ENCODE measurements at places on chromosomes 12 and 14.

DNA sequence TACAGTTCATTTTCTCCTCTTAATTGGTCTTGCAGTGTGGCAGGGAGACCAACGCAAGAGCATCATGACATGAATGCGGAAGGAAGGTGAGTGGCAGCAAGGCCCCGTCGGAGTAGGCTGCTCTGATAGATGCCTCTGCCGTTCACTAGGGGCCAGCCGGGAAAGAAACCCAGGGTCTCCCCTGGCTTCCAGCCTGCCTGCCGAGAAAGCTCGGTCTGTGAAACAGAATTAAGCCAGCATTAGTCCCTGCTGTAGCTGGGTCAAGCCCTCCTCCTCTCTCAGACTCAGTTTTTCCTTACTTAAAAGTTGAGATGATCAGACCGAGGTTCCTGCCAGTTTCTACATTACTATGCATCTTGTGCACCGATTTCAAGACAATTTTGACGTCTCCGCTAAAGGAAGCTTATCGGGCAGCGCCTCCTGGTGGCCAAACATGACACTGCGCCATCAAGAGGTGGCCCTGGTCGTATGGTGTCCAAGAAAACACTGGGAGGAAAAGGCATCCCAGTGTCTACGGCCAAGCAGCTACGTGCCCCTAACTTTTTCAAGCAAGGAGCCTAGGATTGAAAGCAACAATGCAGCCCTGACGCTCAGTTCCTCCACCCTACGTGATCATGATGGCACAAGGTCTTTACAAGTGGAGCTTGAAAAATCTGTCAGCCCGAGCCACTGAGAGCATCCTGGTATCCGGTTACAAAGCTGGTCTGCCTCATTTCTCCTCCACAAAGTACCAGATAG is 131.6 kb downstream of the KSR2 start:
- peak; percentile 60 for DNase-seq

DNA sequence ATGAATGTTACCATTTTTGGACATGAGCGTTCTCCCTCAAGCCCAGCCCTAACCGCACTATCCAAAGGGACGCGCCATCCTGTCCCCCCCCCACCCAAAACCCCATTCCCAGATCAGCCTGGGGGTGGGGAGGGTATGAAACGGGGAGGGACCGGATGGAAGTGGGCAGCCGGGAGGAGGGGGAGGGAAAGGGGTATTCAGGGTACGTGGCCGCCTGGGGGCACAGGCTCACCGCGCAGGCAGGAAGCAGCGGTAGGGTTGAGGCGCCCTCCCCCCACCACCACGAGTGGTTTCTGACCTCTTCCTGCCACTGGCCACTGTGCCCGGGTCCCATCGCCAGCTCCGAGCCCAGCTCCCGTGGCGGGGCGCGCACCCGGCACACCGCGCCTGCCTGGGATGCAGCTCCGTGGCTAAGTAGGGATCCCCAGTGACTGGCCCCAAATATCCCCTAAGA is 1.4 kb downstream of the ACTN1 start:
- DNase-seq: peak; percentile 62

DNA sequence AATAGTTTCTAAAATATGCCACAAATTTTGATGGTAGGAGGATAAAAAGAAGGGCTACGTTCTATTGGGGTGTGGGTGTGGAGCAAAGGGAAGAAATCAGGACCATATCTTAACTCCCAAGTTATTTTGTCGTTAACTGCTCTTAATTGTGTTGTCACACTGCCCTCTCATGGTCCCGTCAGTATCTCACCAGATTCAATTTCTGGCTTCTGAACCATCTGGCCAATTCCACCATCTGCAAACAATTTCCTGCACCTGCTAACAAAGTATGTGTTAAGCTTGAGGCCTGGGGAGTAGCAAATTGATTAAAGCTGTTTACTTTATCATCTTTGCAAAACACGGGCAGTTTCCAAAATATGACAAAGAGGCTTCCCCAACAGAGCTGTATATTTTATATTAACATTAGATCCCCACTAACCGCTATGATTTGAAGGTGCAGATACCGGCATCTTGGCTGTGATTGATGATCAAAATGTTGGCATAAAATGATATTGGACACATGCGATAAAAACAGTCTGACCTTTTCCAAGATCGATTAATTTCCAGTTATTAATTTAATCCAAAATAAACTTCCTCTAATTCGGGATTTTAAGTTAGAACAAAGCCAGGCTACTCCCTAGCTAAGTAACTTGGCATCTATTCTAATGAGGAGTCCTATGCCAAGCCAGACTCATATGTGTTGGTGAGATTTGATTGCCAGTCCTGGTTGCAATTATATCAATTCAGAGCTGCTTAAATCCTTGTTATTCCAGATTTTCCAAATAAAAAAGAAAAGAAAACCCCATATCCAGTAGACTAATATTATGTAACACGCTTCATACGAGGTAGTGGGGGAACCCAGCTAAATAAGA is 6.9 kb upstream of the DNM1L start:
- DNase-seq: no peak

DNA sequence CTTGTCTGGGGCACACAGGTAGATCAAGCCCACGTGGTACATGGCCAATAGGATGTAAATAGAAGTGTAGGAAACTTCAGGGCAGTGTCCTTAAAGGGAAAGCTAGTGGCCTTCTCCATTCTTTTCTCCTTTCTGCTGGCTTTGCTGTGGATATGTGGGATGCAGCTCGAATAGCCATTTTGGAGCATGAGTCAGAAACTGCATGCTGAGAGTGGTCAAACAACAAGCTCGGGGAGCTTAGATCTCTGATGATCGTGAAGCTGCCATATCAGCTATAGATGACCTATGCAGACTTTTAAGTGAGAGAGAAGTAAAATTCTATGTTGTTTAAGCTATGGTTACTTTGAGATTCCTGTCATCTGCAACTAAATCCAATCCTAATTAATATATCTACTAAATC is 241.3 kb upstream of the DAAM1 start:
- no peak for DNase-seq

- DNase-seq: no peak
Observed at GRCh38 chr12:66640691-66641460, 38.0 kb downstream of the GRIP1 start.

DNA sequence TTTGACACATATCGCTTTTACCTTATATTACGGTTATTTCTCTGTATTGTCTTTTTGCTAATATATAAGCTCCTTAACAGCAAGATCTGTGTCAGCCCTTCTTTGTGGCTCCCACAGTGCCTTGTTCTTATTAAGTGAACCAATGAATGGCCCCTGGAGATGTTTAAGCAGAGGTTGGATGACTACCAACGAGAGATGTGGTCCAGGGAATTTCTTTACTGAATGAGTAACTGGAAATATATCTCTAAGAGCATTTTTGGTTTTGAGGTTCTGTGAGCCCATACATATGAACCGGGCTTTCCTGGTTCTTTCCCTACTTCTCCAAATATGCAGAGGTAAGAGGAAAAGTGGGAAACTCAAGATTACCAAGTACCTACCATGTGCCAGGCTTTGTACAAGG is 23.5 kb downstream of the CALCOCO1 start:
- DNase-seq: no peak

GRCh38 chr14:101797856-101798255 is 36.3 kb downstream of the PPP2R5C start:
- DNase-seq: no peak

GRCh38 chr12:10540776-10541205 is 35.1 kb downstream of the EIF2S3B start:
- DNase-seq: no peak

- DNase-seq: no peak
Observed at GRCh38 chr12:13817131-13817530, 164.3 kb downstream of the GRIN2B start.

GRCh38 chr12:75489187-75489586 is 8.6 kb downstream of the GLIPR1 start:
- DNase-seq: no peak

- DNase-seq: no peak
Observed at GRCh38 chr14:94663965-94664704, 51.9 kb downstream of the SERPINA3 start.

DNA sequence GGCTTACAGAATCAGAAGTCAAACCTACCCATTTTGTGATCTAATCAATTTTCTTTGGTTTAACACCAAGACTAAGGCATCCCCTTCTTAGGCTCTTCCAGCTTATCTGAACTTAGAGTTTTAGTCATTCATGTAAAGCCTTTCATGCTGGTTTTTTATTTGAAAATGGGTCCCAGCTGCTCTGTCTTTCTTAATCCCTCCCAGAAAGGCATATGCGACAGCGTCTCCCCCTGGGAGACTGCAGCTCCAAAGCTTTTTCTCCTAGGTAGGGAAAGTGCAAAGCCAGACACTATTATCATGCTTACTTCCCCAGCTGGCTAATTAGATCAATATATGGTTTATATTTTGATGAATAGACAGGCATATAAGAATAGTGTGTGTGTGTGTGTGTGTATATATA is 96.6 kb upstream of the E2F7 start:
- DNase-seq: no peak

DNA sequence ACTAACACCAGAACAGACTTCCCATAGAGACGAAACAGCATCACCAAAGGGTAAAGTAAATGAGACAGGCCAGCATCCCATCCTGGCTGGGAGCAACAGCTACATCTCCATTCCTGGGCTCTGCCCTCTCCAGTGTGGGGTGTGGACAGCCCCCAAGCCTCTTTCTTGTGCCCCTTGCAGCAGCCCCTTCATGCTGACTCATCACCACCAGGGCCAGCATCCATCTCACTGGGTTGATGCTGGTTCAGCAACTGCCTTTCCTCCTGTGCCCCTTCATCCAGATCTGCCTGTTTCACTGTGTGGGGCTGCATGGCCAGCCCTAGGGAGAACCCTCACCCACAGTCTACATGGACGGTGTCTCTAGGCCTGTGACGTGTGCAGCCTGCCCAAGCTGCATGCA is 569.1 kb upstream of the TBX3 start:
- no peak for DNase-seq

DNA sequence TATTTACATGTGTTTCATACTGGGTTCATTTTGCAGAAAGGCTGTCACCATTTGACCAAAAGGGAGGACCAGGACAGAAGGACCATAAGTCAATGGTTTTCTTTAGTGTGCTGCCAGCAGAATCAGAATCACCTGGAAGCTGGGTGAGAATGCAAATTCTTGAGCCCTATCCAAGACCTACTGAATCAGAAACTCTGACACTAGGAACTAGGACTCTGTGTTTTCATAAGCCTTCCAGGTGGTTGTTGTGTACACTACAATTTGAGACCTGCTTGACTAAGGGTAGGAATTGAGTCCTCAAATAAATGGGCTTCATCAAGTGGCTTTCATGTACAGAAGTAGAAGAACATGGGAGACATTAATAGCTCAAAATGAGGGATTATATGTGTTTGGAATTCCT is 32.2 kb downstream of the PDE6H start:
- no peak for DNase-seq

GRCh38 chr14:105475269-105476096 is 862 bp downstream of the CRIP2 start:
- no peak for DNase-seq
